ENCODE measurements at places on chromosomes 1 and 21. TPM values are rescaled to one million over a fixed set of nuclear protein-coding genes. Genes with fewer than 3 reads are reported as not detected.

DNA sequence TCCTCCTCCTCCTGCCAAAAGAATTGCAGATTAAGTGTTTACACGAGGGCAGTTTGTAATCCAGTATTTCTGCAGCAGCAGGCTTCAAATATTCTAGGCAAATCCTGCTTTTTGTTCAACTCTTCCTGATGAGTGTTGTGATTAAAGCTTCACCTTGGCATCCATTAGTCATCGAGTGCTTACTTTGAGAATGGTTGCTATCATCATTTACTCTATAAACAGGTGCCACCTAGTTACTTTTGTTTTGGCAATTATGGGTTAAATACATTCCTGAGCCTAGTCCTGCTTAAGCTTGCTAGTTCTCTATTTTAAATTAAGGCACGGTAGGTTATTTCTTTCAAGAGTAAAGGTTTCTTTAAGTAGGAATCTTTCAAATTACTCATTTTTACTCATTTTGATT lies 20.3 kb downstream of the PDC start:
- DNase-seq, result peak; percentile 17

GRCh38 chr1:169395955-169396354 lies 28.0 kb downstream of the BLZF1 start:
- DNase-seq, result no peak

GRCh38 chr1:224681816-224682215 lies 65.7 kb downstream of the CNIH3 start:
- DNase-seq, result no peak

DNA sequence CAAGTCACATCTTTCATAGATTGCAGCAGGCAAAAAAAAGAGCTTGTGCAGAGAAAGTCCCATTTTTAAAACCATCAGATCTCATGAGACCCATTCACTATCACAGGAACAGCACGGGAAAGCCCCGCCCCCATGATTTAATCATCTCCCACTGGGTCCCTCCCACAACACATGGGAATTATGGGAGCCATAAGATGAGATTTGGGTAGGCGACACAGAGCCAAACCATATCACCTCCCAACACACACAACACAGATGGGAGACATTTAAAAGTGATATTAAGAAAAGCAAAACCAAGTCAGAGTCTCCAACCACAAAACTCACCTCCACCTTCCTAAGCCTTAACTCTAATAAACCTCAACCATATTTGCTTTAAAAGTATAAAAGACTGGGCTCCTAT lies 61.5 kb upstream of the TIAM1 start:
- no peak for DNase-seq

The MAP3K6 gene
- total RNA-seq, result 37.0 TPM

- DNase-seq, result no peak
Observed at GRCh38 chr1:173444757-173445156, 32.4 kb upstream of the PRDX6 start.

All from LHCN-M2 (cell line).